ENCODE measurements at places on chromosomes 2 and 18.
A peak's percentile ranks its signal among the peaks of the same experiment; 100 is the strongest.

GRCh38 chr2:19717446-19717845, 184.3 kb downstream of the TTC32 start:
- no peak for DNase-seq

DNA sequence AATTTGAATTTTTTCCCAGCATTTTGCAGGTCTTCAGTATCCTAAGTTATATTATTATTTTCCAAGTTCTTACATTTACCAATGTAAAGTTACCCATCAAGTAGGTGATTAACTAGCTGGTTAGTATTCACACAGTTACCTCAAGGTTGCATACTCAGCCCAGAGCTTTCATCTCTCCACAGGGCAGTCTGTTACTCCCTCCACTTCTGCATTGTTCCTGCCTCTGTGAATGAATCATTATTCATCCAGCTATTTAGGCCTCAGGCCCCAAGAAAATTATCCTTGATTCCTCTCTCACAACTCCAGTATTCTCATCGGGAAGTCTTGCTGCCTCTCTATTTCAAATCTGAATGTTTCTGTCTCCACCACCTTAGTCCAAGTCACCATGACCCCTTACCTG, 92.2 kb downstream of the SMC6 start:
- no peak for DNase-seq

DNA sequence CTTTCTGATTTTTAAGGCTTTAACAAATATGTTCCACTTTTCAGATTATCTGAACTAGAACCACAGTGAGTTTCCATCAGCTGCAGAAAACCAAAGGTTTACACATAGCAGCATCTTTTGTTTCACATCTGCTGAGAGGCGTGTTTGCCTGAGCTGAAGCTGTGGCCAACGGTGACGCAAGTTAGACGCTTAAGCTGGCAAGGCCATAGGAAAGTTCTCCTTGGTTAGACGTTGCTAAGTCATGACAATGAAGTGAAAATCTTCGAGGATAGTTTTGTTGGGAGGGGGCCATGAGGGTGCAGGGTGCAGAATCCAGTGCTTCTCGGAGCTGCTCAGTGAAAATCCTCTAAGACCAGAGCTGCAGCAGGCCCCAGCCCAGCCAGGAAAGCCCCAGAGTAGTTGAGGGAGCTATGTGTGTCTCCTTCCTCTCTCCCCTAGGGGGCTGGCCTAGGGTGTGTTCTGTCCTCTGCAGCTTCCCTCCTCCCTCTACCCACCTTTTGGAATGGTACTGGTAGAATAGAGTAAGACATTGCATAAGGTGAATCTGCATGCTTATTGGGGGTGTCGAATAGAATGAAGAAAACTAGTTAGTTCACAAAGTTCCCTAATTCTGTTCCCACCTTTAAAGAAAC, 105.4 kb downstream of the FHOD3 start:
- DNase-seq, result no peak

DNA sequence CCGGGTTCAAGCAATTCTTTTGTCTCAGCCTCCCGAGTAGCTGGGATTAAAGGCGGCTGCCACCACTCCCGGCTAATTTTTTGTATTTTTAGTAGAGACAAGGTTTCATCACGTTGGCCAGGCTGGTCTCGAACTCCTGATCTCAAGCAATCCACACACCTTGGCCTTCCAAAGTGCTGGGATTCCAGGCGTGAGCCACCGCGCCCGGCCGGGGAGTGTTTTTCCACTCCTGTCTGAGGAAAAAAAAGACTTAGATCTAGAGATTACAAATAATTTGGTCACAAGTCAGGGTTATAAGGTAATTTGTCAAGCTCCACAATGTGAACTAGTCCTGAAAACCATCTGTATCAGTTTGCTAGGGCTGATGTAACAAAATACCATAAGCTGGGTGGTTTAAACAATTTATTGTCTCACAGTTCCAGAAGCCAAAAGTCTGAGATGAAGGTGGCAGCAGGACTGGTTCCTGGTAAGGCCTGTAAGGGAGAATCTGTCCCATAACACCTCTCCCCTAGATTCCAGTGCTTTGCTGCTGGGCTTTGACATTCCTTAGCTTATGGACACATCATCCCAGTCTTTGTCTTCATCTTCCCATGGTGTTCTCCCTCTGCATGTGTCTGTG, 40.7 kb upstream of the SP3 start:
- DNase-seq, result no peak

GRCh38 chr2:111119822-111120252, 877 bp upstream of the BCL2L11 start:
- DNase-seq, result no peak

GRCh38 chr2:81266106-81266505, 961.6 kb upstream of the LRRTM1 start:
- DNase-seq, result no peak

DNA sequence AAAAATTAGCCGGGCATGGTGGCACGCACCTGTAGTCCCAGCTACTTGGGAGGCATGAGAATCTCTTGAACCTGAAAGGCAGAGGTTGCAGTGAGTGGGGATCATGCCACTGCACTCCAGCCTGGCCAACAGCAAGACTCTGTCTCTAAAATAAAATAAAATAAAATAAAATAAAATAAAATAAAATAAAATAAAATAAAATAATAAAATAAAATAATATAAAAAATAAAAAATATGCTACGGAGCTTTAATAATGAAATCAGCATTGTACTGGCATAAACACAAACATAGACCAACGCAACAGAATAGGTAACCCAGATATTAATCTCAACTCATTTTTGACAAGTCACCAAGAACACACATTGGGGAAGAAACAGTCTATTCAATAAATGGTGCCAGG, 973.4 kb upstream of the SOX11 start:
- DNase-seq, result no peak

DNA sequence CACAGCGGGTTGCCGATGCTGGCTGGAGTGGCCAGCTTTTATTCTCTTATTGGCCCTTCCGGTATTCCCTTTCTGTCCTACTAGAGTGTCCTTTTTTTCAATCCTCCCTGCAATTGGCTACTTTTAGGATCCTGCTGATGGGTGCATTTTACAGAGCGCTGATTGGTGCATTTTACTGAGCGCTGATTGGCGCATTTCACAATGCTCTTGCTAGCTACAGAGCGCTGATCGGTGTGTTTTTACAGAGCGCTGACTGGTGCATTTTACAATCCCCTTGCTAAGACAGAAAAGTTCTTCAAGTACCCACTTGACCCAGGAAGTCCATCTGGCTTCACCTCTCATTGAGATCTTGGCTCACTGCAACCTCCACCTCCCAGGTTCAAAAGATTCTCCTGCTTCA, 44.4 kb upstream of the SPRED2 start:
- no peak for DNase-seq

GRCh38 chr2:188766471-188766856, 207.7 kb upstream of the COL3A1 start:
- no peak for DNase-seq

- no peak for DNase-seq
These were observed 41.3 kb downstream of the ZFP36L2 start for GRCh38 chr2:43185146-43185545.

DNA sequence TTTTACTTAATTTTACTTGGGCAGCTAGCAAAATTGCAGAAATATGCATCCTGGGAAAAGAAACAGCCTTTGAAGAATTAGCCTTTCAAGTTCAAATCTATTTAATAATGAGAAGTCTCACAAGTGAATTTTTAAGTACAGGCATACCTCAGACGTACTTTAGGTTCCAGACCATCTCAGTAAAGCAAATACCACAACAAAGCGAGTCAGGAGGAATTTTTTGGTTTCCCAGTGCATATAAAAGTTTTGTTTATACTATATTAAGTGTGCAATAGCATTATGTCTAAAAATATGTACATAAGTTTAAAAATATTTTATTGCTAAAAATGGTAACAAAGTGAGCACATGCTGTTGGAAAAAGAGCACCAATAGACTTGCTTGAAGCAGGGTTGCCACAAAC, 50.8 kb upstream of the TWSG1 start:
- no peak for DNase-seq

DNA sequence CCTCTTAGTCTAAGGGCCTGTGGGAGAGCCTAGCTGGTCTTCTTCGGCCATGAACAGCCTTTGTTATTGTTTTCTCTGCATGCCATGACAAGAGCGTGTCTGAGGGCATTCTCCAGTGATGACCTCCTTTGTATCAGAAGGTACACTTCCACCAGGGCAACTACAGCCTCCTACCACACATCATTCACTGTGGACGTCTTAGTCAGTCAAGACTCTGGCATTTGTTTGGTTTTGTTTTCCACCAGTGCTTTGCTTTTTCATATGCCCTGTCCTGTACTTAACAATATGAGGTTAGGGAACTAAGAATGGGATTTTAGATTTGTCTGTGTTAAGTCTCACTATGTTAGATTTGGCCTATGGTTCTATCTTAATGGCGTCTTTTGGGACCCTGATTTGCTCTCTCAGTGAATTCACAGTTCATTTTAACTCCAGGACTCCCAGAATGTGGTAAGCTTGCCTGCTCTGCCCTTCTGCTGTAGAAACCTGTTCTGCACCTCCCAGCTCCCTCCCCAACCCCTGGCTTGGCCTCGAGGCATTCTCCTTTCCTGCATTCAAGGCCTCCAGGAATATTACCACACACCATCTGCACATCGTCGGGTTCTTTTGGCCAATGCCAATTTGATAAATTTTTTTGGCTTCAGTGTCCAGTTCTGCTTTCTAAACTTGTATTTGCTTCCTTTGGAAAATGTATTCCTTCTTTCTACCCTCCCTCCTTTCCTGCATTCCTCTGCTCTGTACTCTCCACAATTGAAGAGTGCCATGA, 42.8 kb upstream of the IL1R1 start:
- no peak for DNase-seq

GRCh38 chr18:55234366-55235093, 275.3 kb upstream of the CCDC68 start:
- DNase-seq, result peak; percentile 26

DNA sequence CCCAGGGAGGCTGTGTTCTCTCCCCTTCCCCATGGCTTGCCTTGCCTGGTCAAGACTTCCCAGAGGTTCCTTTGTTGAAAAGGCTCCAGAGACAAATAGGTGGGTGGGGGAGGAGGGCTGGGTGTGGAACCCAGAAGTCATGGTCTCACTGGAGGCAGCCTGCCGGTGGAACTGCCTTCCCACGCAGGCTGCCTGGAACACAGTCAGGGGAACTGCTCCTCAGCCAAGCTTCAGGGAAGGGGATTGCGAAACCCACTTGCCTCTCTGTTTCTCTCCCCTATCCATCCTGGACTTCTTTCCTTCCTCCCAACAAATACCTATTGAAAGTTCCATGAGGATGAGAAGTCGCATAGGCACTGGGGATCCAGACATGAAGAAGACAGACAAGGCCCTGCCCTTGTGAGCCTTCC, 31.6 kb downstream of the MARCO start:
- DNase-seq, result no peak

DNA sequence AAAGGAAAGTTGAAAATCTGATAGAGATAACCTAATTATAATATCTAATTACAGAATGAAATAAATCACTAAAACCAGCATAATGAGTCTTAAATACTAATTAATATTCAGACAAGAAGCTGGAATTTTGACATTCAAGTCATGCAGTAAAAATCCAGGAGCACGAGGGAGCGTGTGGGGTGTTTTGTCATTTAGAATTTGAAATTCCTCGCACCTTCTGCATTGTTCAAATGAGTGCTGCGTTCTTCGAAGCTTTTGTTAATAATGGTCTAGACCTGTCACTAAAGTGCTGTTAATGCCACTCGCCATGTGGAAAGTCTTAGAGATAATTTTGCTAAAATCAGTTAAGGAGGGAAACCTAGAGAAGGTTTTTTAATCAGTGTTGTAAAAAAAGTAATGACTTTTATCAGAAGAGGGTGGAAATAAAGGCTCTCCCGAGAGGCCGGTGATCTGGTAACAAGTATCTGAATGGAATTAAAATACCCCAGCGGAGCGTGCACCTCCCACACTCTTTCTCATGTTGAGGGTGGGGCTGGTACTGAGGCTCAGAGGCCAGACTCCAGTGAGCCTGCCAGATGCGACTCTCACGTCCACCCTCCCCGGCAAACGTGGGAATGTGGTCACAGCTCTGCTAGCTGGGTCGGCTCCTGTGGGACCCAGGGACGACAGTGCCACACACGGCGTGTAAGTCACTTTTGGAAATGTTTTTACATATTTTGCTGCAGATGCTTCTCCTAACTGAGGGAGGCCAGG, 69.4 kb upstream of the MYT1L start:
- DNase-seq, result no peak

GRCh38 chr2:200025717-200026116, 70.3 kb downstream of the MAIP1 start:
- no peak for DNase-seq

DNA sequence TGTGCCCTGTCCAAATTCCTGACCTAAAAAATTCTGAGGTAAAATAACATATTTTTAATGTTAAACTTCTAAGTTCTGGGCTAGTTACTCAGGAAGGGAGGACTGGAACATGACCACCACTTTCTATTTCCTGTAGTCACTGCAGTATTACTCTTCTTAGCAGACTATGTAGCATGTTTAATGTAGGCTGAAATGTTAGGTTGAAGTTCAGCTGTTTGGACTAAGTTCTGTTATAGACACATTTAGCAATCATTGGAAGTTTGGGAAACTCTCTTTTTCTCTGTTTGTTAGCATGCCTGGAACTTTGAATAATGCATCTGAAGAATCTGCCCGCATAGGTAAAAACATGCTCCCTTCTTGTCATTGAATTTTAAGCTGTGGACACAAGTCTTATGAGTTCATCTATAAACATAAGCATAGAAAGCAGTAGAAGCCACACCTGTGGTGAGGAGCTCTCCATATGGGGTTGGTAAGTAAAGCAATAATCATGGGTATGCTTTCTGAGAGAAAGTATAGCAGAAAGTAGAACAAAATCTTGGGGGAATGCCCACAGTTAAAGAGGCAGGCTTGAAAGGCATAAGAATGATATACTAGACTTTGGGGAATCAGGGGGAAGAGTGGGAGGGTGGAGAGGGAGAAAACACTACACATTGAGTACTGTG, 52.6 kb downstream of the IL1R2 start:
- DNase-seq, result no peak

DNA sequence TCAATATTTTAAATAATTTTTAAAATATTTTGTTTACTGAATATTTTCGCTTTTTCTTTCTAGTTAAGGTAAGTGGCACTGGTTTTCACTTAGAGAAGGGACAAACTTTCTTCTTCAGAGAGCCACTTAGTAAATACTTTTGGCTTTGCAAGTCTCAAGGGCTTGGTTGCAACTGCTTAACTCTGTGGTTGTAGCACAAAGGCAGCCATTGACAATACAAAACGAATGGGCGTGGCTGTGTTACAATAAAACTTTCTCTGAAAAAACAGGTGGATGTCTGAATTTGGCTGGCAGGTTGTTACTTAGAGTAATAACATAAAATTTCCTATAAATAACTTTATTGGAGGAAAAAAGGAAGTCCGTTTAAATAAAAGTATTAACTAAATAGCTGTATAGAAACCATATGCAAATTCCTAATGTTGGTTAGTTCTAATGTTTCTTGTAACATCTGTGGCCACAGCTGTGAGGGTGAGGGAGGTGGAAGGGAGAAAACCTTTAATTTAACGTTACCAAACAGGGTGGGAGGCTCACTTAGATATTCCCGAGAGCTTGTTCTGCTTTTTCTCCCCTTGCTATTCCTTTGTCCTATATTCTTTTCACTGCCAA, 62.4 kb upstream of the TNP1 start:
- DNase-seq, result no peak

- no peak for DNase-seq
These were observed 228.1 kb upstream of the KCNJ3 start for GRCh38 chr2:154470376-154470775.

Data from CMK (cell line).